ENCODE measurements at places on chromosomes 16 and 17.

- DNase-seq: no peak
Measured at GRCh38 chr16:55825115-55825728, 7.7 kb downstream of the CES1 start.

DNA sequence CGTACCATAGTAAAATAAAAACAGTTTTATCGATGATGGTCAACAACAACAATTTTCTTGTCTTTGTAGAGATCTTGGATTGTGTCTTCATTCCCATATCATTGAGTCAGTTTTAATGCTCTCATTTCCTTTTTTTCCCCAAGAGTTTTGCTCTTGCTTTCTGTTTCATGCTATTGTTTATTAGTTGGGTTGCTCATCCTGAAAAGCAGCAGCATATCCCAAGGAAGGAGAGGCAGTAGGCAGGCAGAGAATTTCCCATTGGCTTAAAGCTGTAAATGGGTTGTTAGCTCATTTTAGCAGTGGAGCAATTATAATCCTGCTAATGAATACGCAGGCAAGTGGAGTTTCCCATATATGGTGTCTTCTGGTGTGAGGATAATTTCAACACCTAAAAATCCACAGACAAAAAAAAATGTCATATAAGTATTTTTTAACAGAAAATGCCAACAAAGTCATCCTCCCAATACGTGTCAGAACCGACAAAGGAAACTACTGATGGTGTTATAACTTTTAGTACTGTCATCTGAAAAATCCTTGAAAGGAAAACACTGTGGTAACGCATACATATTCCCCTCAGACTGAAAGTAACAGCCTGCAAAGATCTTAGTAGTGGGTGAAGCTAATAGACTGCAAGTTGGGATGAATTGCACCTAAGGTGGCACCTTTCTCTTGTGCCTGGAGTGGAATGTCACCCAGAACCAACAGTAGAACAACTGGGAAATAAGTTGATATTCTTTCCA is 218.3 kb downstream of the FTO start:
- no peak for DNase-seq

DNA sequence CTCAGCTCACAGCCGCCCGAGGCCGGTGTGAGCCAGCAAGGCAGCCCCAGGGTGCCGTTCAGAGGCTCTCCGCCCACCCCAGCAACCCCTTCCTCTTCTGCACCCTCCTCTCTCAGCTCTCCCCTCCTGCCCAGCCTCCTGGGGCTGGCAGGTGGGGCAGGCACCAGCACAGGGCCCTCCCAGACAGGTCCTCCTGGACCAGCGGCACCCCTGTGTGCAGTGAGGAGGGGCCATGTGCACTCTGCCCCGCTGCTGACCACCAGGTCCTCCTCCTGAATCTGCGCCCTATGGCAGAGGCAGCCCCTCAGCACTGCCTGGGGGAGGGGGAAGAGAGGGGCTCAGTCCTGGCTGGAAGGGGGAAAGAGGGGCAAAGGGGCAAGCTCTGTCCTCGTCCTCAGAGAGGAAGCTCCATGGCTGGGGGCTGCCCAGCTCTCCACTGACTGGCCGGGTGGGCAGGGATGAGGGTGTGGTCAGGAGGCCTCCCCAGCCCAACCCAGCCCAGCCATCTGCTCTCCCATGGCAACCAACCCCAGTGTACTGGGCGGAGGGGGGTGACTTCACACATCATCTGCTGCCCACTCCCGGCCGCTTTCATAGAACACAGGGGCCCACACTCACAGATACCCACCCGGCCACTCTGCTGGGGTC is 5.4 kb upstream of the BCAR1 start:
- no peak for DNase-seq

DNA sequence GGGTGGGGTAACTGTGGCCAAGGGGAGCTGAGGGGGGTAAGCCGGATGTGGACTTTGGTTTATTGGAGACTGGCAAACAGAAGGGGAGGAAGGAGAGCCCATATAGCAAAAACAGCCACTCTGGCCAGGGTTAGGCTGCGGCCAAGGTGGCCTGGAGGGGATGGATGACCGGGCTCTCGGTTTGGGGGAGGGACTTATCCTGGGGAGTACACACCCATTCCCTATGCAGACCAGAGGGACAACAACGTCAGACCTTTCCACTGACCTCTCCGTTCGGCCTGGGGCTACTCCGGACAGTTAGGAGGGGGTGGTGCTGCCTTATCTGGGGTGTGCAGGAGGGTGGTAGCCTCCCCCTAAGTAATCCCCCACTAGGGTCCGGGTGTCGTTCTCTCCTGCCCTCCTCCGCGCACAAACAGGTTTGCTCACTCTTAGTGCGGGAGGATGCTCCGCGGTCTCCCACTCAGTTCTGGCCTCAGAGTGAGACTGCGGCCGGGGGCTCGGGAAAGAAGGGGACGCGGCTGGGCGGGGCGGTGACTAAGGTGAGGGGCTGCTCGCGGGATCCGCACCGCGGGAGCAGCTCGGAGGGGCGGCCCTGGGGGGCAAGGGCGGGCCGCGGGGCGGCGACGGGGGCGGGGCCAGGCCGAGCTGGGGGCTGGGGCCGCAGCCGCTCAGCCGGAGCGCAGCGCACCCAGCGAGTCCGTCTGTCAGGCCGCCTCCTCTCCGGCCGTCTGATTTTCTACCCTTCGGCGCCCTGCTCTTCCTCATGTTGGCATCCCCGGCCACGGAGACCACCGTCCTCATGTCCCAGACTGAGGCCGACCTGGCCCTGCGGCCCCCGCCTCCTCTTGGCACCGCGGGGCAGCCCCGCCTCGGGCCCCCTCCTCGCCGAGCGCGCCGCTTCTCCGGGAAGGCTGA is at the start of gene WNK4:
Gene WNK4, plus strand, starts transcription at position 675 of the 915 bp plus-strand sequence. Its CDS starts 89 bp downstream, at position 764.
- no peak for DNase-seq

GRCh38 chr16:8583199-8583598 is 7.1 kb downstream of the TMEM114 start:
- DNase-seq: no peak

GRCh38 chr16:3026003-3026378 is 2.2 kb downstream of the THOC6 start:
- no peak for DNase-seq

DNA sequence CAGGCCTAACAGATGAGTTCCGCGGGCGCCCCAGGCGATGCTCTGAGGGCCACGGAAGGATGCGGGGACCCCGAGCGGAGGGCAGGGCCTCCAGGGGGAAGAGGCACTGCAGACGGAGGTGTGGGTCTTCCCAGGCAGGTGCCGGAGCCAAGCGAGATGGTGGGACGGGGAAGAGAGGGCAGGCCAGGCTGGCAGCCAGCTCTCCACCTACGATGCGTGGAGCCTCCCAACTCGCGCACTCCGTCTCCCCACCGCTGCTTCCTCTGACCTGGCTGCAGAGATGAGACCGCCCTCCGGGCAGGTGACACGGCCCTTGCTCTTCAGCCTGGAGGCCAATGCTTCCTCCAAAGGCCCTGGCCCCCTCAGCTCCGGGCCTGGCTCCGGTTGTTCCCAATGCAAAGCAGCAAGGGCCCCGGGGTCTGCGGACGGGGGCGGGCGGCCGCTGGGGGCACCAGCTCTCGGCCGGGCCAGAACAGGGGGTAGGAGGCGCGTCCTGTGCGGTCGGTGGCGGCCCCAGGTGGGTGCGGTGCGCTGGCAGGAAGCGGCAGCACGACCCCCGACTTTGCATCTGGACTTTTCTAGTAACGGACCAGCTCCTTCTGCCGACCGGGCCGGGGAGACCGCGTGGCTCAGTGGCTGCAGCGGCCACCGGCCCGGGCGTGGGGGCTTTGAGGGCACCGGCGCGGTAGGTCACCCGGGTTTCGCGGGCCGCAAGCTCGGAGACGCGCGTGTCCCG is 1.5 kb upstream of the SOX8 start:
- no peak for DNase-seq

DNA sequence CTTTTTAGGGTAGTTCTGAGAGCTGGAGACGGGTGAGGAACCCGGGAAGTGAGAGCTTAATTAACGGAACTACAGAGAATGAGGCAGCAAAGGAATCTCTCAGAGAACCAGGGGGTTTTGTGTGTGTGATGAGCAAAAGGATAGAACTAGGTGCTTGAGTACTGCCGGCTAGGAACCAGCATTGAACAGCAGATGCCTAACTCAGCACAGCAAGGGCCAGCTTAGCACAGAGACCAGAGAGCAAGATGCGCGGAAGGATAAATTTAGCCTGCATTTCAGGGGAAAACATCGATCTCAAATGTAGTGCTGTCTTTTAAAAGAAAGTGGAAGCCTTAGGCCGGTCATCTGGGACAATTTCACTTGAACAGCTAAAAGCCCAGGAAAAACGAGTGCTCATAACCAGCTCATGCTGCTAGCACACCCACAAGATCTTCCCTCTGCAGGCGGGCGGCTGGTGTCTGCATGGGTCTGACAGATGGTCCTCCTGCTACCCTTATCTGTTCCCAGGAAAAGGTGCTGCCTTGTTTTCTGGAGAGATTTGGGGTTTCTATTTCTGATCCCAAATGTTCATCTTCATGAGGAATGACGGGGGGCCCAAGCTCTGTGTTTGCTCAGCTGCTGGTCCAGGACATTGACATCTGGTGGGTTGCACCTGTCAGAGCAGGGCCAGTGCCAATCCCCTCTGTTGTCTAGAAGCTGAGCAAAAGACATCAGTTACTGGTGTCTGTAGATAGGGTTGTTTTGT is 103.9 kb downstream of the SOCS1 start:
- no peak for DNase-seq

- no peak for DNase-seq
Measured at GRCh38 chr16:70591615-70592014, 54.7 kb upstream of the IL34 start.

DNA sequence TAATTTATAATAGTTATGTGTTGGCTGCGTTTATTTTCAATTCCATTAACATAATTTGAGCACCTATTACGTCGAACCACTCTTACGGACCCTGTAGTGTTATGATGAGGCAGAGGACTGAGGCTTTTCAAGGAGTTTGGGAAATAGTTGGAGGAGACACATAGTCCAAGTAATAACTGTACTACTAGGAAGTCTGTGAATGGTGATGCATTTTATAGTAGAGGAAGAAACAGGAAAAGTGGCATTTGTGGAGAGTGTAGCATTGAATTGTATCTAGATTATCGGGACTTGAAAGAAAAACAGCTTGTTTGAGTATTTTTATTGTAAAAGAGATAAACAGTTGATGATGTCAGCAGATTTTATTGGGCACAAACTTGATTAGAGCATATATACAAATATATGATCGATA is 1.7 kb downstream of the NFATC3 start:
- DNase-seq: no peak

DNA sequence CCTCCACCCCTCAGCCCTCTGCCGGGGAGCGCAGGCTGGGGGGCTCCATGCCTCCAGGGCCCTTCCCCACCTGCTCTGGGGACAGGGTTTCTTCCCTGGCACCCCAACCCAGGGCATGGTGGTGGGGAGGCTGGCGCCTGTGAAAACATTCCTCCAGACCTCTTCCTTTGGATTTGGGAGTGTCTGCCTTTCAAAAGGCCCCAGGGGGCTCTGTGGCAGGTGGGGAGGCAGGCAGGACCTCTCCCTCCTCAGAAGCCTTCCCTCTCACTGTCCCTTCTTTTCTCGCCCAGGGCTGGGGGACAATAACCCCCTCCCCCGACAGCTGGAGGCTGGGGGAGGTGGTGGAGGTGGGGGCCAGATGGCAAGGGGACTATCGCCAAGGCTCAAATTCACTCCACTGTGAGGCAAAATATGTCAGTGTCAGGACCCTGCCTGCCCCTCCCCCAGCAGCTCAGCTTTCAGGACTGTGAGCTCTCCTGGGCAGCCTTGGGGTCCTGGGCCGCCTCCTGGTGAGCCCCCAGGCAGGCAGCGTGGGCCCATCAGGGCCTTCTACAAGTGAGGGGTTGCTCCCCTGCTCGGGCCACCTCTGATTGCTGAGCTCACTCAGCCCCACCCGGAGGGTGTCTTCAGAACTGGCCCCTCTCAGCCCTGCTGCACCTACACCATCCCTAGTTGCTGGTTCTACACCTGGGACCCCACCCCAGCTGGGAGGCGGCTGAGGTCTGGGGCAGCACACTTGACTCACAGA is 1.8 kb downstream of the CDH15 start:
- DNase-seq: no peak

GRCh38 chr17:5485270-5486205 is at the start of gene DERL2:
Gene DERL2, minus strand, starts transcription at chr17:5486178. Its CDS starts 17 bp downstream, at chr17:5486161.
- DNase-seq: no peak

- no peak for DNase-seq
Measured at GRCh38 chr17:46020023-46020761, 21.1 kb downstream of the STH start.

GRCh38 chr17:76079956-76080767 is 1.2 kb downstream of the ZACN start:
- DNase-seq: no peak

DNA sequence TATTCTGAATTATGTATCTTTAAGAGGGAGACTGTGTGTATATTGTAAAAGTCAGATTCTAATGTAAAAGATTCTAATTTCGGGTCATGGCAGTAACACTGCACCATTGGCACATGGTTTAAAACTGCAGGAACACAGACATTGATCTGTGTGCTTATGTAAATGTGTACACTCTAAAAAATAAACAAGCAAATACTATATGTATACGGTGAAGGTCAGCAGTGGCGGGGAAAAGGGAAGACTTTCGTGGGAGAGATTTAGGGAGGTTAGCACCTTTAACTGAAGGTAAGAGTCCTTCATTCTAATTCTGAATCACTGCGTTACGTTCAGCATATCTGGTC is 157.8 kb upstream of the FAM20A start:
- DNase-seq: no peak

DNA sequence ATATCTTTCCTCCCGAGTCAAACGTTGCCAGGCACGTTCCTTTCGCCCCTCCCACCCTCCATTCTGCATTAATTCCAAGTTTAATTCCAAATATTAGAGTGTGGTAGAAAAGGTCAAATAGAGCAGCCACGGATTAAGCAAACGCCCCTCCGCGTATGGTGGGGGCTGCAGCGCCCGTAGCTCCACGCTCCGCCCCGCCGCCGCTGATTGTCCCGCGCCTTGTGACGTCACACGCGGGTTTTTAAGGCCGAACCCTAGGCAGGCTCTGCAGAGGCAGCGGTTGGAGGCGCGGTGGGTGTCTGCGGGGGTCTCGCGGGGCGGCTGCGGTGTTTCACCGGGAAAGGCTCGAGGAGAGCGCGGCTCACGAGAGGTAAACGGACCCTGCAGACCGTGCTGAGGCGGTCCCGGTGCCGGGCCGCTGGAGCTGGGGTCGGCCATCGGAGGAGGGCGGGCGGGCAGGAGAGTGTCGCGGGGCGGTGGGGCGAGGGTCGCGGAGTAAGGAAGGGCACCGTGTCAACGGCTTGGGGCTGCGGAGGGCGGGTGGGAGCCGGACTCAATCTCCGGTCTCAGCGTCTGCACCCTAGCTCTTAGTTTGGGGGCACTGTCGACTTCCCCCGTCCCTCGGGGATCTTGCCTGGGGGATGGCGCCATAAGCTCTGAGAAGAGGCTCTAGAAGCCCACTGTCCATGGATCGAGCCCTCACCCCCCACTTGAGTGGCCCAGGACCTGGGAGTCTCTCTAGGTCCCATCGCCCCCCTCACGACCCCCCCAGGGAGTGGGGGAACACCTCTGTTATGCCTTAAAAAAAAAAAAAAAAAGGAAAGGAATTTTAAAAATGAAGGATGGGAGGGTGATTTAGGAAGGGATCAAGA is at the start of gene ARL4D:
Gene ARL4D, plus strand, starts transcription at position 270 of the 872 bp plus-strand sequence. CDS start 740 bp downstream, outside the sequence.
- DNase-seq: peak; percentile 92

GRCh38 chr17:77182205-77183172 is 41.7 kb downstream of the SEC14L1 start:
- DNase-seq: no peak

All from ascending aorta (tissue), 2 donors.